ENCODE measurements at places on chromosomes 5 and 9.

DNA sequence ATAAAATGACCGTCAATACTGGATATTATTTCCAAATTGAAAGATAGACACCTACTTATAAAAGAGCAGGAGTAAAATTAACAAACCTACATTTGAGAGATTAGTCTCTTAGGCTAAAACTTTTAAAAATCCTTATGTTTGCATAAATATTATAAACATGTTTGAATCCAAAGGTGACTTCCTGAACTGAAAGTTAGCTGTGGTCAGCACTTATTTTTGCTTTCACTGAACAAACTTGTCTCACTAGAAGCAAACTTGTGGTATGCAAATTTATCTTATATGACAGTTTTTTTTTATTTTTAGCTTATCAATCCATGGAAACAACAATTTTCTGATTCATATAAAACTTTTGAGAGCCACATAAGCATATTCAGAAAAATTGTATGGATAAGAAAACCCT, 502.6 kb upstream of the COX7C start:
- DNase-seq: no peak

DNA sequence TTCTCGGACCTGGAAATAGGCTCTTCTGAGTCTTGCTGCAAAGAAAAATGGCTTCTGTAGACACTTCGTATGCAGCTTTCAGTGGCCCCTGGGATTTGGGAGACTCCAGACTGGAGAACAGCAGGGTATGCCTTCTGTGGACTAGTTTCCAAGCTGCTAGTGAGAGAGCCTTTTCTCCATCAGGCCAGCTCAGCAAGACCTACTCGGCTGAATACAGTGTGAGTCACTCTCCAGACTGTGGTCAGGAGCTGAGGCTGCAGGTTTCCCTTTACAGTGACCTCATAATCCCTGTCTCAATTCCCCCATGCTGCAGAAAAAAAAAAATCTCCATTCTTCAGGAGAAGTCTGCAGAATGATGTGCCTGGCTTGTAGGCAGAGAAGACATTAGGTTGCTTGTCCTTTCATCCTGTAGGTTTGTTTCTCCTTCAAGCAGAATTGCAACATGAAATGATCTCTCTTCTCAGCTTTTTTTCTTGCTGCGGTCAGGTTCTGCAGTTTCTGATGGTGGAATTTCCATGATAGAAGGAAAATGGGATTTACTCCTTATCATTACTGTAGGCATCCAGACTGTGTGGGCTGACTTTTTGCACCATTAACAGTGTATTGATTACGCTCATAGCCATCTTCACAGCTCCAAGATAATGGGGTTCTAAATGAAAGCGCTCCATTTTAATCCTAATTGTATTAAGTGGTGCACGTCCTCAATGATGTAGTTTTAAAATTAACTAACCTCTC, 78.3 kb upstream of the TNFSF8 start:
- no peak for DNase-seq

- no peak for DNase-seq
Measured at GRCh38 chr9:84791643-84792042, 122.1 kb downstream of the NTRK2 start.

DNA sequence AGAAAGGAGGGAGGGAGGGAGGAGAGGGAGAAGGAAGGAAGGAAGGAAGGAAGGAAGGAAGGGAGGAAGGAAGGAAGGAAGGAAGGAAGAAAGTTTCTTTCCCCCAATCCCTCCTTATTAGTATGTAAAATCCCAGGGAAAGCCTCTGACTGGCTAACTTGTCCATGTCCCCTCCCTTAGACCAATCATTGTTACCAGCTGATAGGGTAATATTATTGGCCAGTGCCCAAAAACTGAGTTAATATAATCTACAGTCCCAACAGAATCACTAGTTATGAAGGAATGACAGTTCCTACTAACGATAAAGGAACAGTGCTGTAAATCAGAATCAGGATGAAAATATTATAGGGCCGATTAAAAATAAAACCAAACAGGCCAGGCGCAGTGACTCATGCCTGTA, 53.6 kb upstream of the CCNG1 start:
- DNase-seq: no peak

GRCh38 chr9:99171225-99172123, 50.3 kb downstream of the ALG2 start:
- DNase-seq: no peak

GRCh38 chr5:179124853-179125788, 64.9 kb downstream of the ZNF354C start:
- DNase-seq: no peak

DNA sequence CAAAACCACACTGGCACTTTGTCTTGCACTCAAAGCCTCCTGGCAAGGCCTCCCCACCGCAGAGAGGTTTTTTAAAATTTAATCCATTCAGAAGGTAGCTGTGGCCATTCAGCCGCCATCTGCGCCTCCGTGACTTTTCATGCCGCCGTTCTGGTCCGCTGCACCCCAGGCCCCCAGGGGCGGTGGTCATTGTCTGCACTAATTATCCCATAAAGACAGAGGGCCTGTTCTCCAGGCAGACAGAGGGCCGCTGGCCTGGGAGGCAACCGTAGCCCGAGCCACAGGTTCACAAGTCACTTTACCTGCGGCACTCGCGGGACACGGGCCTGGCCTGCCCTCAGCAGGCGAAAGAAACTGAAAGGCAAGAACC, 49.4 kb downstream of the EXD3 start:
- no peak for DNase-seq

GRCh38 chr9:88754452-88754851, 219.5 kb downstream of the NXNL2 start:
- no peak for DNase-seq

DNA sequence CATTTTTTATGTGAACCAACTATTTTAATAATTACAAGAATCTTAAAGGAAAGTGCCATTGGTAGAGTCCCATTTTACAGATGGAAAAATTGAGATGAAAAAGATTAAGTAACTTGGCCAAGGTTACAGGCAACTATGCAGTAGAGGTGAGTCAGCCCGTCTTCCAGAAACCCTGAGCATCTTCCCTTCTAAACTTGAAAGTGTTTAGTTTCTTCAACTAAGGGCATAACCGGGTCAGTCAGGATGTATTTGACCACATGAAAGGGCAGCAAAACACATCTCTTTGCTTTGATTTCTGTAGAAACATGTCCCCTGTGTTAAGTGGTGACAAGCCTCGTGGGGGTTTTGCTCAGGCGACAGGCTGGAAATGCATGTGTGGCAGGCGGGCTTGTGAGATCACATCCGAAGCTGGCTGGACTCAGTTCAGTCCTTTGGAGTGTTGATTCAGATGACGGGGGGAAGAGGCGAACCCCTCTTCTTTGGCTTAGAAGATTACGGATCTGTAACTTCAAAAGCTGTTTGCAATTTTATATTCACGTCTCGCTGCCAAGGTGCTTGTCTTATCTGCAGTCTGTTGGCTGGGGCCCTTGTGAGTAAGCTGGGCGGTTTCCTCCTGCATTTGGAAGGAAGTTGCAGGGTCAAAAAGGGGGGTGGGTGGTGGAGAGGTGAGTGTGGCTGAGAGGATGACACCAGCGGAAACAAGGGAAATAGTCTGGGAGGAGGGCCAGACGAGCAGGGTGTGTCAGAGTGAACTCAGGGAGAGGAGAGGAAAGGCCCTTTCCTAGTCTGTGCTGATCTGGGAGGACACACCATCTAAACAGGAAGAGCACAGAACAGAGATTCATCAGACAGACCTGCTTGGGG, 78.9 kb upstream of the RPS23 start:
- no peak for DNase-seq

- DNase-seq: no peak
Measured at GRCh38 chr9:671997-672396, 169.5 kb upstream of the DMRT1 start.

GRCh38 chr9:91837981-91838731, 111.9 kb downstream of the ROR2 start:
- DNase-seq: no peak

DNA sequence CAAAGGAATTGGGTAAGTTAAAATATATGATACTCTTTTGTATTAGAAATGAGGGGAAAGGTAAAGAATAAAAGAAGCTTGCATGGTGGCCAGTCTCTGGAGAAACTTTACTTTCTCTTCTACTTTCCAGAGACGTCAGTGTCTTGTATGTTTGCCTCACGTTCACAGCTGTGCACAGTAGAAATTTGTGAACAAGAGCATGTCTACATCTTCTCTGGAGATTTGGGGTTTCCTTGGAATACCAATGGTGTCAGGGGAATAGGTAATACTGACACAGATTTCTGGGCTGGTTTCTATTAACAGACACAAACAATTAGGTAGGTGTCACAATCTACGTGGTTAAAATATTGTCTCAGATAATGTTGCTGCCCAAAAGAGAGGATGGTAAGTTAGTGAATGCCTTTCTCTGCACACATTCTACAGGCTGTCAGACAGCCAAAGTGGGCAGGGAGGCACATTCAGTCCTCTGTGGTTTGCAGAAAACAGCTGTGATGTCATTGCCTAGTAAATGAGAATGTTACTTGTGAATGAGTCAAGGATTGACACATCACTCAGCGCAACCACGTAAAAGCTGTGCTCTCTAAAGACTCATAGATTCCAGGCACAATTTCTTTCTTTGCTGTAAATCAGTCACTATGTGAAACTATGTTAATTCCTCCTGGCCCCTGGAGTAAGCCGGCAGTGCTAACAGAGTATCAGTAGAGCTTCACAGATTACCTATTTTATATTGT, 397.1 kb downstream of the MAN2A1 start:
- peak; percentile 23 for DNase-seq

- DNase-seq: no peak
Measured at GRCh38 chr9:87381050-87381711, 116.5 kb upstream of the DAPK1 start.

GRCh38 chr5:148750614-148751013, 75.8 kb upstream of the ADRB2 start:
- no peak for DNase-seq

GRCh38 chr9:133173056-133173455, 9.3 kb upstream of the GBGT1 start:
- no peak for DNase-seq

DNA sequence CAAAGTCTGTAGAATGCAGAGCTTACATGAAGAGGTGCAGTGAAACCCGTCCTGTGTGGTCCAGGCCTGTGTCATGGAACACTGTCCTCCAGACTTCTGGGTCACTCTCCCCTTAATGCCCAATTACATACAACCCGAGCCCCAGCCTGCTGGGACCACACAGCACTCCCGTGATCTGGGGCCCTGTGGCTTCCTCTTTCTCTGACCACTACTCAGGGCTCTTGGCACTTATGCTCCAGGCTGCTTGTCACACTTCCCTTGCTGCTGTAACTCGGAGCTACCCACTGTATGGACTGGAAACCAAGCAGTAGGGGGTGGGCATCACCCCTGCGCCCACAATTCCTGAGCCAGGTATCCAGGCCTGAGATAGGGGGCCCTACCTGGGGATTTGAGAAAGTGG, 10.3 kb upstream of the IL3 start:
- no peak for DNase-seq

GRCh38 chr5:133990396-133990795, 14.4 kb downstream of the VDAC1 start:
- no peak for DNase-seq

GRCh38 chr5:147490989-147491388, 18.9 kb downstream of the DPYSL3 start:
- no peak for DNase-seq

DNA sequence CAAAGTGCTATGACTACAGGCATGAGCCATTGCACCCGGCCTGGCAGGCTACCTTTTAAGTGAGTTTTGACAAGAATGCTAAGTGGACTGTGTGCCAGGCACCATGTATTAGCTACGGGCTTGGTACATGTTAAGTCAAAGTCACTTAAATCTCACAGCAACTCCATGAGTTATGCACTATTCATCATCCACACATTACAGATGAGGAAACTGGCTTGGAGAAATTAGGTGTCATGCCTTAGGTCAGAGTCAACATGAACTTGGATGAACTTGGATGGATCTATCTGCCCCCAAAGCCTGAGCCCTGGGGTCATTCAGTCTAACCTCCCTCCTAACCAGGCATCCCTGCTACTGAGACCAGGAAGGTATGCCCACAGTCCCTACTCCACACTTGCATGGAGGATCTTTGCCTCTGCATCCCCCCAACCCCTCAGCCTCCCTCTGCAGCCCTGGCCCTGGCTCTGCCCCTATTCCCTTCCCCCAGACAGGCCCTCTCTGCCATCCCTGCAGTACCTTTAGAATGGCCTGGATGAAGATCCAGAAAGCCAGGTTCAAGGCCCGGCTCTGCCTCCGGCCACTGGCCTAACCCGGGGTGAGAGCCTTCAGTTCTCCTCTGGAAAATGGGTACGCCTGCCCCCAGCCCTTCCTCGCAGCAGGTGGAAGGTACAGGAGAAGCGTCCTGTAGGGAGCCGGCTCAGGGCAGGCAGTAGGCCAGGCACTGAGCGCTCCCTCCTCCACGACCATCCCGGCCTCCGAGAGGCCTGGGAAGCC, 685 bp upstream of the ADGRD2 start:
- no peak for DNase-seq

DNA sequence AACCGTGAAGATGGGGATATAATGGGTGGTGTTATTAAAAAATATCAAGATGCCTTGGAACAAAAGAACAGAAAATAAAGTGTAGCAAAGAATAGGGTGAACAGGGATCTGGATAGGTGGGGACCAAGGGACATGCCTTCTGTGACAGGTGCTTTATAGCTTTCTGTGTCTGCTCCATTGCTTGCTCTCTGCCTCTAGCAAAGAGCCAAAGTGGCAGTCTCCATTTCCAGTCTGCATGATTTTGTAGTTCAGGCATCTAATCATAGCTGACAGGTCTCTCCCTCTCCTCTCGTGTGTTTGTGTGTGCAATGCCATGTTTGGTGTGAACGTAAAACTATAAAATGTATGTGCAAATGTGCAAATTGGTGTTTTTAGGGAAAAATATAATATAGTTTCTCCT, 35.0 kb downstream of the LRRTM2 start:
- DNase-seq: no peak

DNA sequence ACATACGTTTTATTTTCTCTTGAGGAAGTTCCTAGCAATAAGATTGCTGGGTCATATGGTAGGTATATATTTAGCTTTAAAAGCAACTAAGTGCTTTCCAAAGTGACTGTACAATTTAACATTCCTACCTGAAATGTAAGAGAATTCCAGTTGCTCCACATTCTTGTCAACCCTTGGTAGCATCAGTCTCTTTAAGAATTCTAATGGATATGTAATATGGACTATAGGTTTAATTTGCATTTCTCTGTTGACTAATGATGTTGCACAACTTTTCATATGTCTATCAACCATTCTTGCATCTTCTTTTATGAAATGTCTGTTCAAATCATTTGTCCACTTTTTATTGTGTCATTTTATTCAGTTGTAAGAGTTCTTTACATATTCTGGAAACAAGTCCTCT, 6.7 kb upstream of the RASEF start:
- no peak for DNase-seq

GRCh38 chr9:133589454-133590227, 19.5 kb downstream of the FAM163B start:
- DNase-seq: peak; percentile 65

GRCh38 chr5:169229342-169229892, 71.5 kb downstream of the SLIT3 start:
- DNase-seq: no peak

DNA sequence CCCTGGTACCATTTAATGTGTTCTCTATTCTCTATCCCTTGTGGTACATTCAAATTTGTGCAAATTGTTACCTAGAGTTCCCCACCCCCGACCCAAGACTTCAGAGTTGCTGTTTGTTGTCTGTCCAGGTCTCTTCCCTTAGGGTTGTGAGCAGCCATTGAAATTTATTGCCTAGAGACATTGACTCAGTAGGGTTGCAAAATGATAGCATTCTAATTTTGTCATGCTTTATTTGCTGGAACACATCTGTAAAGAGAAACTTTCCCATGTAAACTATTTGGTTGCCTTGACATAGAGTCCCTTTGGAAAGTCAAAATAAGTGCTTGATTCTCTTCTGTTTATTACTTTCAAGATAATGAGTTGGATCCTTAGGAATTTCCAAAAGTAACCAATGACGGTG, 91.7 kb upstream of the KLF9 start:
- no peak for DNase-seq

GRCh38 chr5:33460210-33460609, 19.4 kb downstream of the TARS1 start:
- DNase-seq: no peak

Measured in Karpas-422 (cell line).